ENCODE measurements at places on chromosomes 7 and 10. TPM values are rescaled to one million over a fixed set of nuclear protein-coding genes. Genes with fewer than 3 reads are reported as not detected.
A peak's percentile ranks its signal among the peaks of the same experiment; 100 is the strongest.

ASB10 gene
- total RNA-seq, result not detected

EEF1AKMT2 gene
- 13.2 TPM for total RNA-seq

OR9A2 gene
- total RNA-seq, result not detected

ATRNL1 gene
- 4.0 TPM for total RNA-seq

GPR85 gene
- total RNA-seq, result not detected

NME8 gene
- not detected for total RNA-seq

AGR3 gene
- total RNA-seq, result 11.0 TPM

TMEM270 gene
- 0.59 TPM for total RNA-seq

NPY gene
- not detected for total RNA-seq

PON1 gene
- not detected for total RNA-seq

GRIFIN gene
- total RNA-seq, result not detected

WDR37 gene
- 16.1 TPM for total RNA-seq

TCERG1L gene
- not detected for total RNA-seq

DNA sequence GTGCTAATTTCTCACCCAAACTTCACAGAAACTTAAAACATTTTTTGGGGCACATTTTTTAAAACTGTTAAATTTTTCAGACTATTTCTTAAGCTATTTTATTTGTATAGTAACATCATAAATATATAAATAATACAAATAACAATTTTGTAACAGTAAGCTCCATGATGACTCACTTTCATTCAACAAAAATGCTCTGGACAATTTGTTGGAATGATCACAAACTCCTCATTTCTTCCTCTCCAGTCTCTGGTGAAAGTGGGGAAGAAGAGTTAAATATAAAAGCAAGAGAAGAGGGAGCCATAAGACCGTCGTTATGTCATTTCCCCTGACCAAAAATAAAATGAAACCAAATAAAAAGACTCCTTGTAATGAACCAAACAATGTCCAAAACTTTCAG is 162.4 kb downstream of the AGMO start:
- no peak for DNase-seq

GRCh38 chr10:7260912-7261311 is 149.9 kb downstream of the SFMBT2 start:
- no peak for DNase-seq

DNA sequence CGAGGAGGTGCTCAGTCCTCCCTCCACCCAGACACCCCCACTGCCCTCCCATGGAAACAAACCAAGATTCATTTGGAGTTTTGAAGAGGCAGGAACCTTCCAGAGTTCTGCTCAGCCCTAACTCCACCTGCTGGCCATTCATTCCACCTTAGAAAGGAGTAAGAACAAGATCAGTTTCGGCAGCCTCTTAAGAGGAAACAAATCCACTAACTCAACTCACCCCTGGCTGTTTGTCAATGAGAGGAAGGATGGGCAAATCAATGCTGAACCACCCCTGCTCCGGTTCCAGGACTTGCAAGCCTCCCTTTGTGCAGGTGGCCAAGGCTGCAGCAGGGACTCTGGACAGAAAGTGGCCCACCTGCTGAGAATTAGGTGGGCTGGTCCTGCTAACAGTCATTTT is 26.2 kb downstream of the CCDC3 start:
- DNase-seq, result peak; percentile 22

GRCh38 chr7:106312906-106313305 is 28.1 kb upstream of the NAMPT start:
- DNase-seq, result no peak

GRCh38 chr7:74475243-74475986 is 21.7 kb downstream of the GTF2IRD1 start:
- peak; percentile 81 for DNase-seq

- DNase-seq, result no peak
These were observed 31.8 kb downstream of the WNT16 start for GRCh38 chr7:121360564-121360963.

GRCh38 chr10:31401287-31401686 is 82.3 kb downstream of the ZEB1 start:
- DNase-seq, result peak; percentile 2

- DNase-seq, result no peak
These were observed 2.4 kb downstream of the ZNRF2 start for GRCh38 chr7:30286749-30287148.

DNA sequence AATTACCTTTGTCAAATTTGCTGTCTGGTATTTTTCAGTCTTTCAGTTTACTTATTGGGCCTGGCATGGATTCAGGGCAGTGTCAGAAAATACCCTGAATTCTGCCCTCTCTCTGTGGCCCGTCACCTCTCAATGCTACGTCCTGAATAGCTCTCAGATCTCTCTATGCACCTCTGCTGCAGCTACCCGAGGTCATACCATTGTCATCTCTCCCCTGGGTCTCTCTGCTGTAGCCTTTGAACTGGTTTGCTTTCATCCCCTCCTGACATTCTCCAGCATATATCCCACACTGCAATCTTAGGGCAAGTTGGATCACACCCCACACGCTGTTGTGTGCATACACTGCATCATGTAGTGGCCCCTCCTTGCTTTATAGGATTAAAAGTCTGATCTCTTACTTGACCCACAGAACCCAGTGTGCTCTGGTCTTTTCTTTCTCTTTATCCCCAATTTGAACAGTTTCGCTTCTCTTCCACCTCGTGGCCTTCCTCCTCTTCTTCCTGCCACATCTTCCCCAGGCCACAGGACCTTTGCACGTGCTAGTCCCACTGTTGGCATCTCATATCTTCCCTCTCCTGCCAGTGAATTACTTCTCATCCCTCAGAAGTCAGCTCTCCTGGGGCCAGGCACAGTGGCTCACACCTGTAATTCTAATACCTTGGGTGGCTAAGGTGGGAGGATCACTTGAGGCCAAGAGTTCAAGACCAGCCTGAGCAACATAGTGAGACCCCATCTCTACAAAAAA is 372.9 kb downstream of the GALNT17 start:
- DNase-seq, result no peak

- no peak for DNase-seq
These were observed 255.8 kb downstream of the TWIST1 start for GRCh38 chr7:18861514-18862118.

- DNase-seq, result no peak
These were observed 2.8 kb downstream of the BMI1 start for GRCh38 chr10:22323538-22324305.

DNA sequence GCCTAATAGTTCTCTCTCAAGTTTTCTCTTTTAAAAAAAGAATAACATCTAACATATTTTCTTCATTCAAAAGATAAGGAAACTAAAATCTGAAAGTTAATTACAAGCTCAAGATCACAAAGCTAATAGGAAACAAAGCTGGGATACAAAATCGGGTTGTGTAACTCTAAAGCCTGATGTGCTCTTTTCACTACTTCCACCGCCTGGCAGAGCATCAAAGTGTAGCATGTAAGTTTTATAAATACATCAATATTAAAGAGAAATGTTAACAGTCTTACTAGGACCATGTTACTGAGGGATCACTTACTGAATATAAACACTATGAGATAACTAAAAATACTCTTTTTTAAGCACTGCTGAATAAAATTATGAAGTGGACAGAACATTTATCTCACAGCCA is 97.2 kb downstream of the KMT2C start:
- DNase-seq, result no peak

GRCh38 chr10:103507235-103508191 is 14.0 kb downstream of the NEURL1 start:
- DNase-seq, result no peak

GRCh38 chr10:16656895-16657294 is 135.2 kb upstream of the C1QL3 start:
- DNase-seq, result no peak

GRCh38 chr10:7337431-7338171 is 73.2 kb downstream of the SFMBT2 start:
- no peak for DNase-seq

- no peak for DNase-seq
These were observed 102.4 kb upstream of the IKZF1 start for GRCh38 chr7:50202052-50202555.

DNA sequence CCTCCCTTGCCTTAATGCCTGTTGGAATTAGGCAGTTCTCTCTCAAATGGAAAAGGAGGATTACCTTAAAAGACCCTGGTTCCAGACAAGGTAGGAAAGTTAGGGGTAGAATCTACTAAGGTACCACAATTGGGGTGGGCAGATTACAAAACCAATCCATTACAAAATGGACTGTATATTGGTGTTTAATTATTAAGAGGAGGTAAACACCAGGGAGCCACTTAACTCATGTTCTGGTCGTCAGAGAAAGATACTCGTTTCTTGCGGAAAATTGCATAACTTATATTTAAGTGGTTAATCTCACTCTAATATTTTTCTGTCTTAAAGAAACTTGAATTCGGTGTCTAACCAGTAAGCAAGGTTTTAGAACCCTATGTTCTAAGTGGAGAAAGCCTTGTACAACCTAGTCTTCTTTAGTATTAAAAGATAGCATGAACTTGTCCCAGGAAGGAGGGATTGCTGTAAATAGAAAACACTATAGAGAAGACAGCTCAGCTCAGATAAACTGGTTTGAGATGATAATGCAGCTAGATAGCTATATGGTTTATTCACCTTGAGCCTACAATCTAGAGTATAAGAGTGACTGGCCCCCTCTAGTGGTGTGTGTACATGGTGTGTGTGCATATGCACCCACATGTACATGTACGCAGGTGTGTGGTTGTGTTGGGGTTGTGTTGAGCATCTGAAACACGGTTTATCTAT is 58.0 kb upstream of the STRIP2 start:
- peak; percentile 77 for DNase-seq

DNA sequence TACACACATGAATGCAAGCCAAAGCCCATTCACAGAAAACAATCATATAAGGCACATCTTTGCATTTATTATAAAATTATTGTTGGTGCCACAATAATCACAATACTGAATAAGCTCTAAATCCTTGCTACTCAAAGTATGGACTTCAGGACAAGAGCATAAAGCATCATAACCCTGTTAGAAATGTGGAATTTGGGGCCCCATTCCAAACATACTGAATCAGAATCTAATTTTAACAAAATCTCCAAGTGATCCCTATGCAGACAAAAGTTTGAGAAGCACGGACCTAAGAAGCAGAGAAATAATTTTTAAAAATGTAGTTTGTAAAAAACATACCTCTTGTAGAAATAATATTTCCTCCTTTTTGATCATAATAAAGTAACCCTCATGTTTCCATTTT is 199.2 kb downstream of the IMMP2L start:
- no peak for DNase-seq

DNA sequence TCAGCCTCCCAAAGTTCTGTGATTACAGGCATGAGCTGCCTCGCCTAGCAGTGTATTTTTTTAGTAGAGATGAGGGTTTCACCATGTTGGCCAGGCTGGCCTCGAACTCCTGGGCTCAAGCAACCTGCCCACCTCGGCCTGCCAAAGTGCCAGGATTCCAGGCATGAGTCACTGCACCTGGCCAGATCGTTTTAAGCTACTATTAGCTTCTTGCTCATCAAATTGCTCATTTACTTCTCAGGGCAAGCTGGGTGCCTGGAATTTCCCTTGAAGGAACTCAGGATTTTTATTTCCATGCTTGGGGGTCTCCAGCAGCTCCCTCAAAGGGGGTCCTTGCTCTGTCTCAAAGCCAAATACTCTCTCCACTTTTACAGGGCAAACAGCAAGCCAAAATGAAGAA is 798.0 kb upstream of the AUTS2 start:
- DNase-seq, result no peak

DNA sequence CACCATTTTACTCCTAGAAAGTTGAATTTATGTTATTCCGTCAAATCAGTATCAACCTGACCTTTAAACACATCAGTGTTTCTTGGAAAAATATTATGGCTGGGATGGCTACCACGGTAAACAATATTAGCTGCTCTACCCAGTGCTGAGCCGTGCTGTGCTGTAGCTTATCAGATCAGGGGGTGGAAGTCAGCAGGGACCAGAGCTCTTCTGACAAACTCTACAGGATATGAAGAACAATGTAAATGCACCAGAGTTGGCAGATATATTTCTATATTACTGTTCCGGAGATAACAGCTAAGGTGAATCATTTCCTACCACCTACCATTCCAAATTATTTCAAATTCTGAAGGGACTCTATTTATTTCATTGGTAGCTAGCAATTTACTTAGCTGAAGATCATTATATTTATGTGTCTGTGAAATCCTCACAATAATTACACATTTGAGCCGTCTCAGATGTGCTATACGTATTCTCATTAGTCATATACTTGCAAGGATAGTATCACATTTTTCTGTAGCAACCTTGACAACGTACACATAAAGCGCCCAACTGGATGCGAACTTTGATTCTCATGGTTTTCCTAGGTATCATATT is 76.5 kb downstream of the TEX36 start:
- DNase-seq, result no peak

DNA sequence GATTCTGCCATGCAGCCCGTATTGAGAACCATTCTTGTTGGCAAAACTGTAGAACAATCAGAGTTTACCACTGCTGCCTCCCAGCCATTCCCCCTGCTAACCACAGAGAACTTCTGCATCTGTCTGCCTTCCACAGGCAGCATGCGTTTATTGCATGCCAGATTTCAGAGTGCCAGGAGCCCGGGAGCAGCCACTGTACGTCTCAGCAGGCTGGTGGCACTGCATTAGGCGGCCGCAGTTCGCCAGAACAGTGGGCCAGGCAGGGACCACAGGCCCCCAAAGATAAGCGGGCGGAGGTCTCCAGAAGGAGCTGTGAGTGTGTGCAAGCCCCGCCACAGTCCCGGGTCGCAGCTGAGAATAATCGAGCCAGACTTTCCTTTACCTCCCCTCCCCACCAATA is 31.8 kb downstream of the ZNF467 start:
- DNase-seq, result peak; percentile 26

DNA sequence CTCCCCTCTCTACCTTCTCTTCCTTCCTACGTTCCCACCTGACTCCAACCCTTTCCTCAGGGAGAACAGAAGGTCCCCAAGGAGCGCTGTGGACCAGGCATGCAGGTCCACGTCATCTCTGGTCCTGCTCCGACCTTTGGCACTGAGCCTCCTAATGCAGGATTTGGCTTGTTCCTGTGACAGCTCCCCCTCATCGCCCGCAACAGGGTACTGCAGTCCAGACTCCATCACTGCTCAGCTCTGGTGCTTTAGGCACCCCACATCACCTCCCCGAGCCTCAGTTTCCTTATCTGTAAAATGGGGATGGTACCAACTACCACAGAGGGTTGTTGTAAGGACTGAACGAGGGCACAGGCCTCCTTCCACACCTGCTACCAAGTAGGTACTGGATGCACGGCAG is 54.6 kb downstream of the FHIP2A start:
- peak; percentile 13 for DNase-seq

DNA sequence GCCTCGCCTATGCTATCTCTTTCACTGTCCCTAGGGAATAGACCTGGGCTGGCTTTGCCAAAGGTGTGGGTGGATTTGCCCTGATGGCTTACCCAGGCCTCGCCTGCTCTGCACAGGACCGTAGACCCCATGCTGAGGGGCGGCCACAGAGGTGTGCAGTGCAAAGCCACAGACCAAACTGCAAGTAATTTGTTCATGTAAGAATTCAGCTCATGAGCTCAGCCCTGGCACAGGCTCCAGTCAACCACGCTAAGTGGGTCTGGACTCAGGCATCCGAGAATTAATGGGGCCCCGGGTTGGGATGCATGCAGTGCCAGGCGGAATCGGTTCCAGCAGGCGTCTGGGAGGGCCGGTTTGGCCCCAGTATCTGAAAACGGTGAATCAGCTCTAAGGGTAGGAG is 445.2 kb downstream of the DNAJB6 start:
- no peak for DNase-seq

GRCh38 chr10:85615556-85615955 is 751.0 kb downstream of the GRID1 start:
- no peak for DNase-seq

GRCh38 chr10:11685787-11686218 is 56.4 kb upstream of the ECHDC3 start:
- peak; percentile 72 for DNase-seq

All from Calu3 (cell line).